Heart right ventricle (tissue), 16 donors: ENCODE measurements at places on chromosomes 1 and 21. TPM values are rescaled to one million over a fixed set of nuclear protein-coding genes. Genes with fewer than 3 reads are reported as not detected.

The GJC2 gene
- 1.2 TPM for total RNA-seq

The AMPD1 gene
- total RNA-seq: not detected

The CITED4 gene
- 14.4 TPM for total RNA-seq

The CR1L gene
- total RNA-seq: not detected

The EPHX1 gene
- 56.6 TPM for total RNA-seq

- no peak for DNase-seq
These were observed 20.0 kb downstream of the AHCYL1 start for GRCh38 chr1:110004583-110004982.

DNA sequence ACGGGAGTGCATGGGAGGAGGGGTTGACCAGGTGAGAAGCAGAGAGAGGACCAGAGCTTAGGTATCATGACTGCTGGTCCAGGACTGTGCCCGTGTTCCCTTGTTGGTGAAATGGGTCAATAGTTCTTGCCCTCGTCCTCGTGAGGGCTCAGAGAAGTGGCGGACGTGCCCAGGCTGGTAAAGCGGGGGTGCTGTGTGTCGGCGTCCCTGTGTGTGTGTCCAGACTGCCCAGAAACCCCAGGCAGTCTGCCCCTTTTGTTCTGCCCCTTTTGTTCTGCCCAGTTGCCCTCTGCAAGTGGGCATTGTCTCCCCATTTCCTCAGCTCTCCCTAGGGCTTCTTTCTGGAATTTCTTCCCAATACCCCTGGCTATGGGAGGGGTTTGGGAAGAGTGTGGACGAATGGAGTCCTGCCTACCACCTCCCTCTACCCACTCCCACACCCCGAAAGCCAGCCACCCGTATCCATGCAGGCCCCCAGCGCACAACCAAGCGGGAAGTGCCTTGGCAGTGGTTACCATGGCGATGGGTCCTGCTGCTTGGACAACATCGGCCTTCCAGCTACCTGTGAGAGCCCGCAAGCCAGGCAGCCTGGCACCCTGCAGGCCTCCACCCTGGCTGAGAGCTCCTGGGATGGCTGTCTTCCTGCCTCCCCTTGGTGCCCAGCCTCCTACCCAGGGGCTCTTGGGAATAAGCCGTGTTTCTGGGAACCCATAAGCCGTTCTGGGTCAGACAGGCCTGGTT, 34.7 kb downstream of the ACOT11 start:
- DNase-seq: no peak

- DNase-seq: no peak
These were observed 172.4 kb downstream of the C1orf21 start for GRCh38 chr1:184559117-184559713.

DNA sequence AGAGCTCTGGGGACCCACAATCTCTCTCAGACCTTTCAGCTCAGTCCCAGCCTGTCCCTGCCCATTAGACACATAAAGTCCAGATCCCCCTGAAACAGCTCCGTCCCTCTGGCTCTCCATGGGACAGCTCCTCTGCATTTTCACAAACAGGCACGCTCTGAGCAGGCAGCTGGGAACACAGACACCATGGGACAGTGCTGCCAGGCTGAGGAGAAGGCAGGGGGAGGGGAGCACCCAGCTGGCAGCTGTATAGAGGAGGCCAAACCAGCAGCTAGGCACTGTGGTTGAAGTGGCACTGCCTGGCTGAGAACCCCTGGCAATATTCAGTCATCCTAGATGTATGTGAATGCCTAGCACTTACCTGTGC, 2.0 kb downstream of the TMEM63A start:
- DNase-seq: peak; percentile 27

DNA sequence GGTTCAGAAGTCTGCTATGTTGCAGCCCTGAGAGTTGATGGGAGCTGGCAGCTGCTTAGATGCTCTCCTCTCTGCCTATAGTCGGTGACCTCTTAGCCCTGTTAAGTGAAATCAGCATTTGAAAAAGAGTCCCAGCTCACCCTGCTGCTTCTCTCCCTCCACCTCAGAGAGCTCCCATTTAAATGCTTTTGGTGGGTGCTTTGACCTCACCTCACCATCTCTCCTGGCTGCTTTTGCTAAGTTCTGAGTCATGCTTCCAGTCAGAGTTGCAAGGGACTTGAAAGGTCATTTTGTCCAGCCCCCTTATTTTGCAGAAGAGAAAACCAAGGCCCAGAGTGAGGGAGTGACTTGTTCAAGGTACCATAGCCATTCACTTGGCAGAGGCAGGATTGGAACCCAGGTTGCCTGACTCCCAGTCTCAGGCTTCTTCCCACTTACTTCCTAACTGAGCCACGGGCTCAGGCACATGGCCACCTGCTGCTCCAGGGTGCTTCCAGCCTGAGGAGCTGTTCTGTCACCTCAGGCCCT, 3.3 kb downstream of the MAPKAPK2 start:
- no peak for DNase-seq

GRCh38 chr1:59419361-59420140, 122.7 kb downstream of the FGGY start:
- DNase-seq: no peak

GRCh38 chr1:11944358-11944931, 9.9 kb downstream of the PLOD1 start:
- DNase-seq: no peak

DNA sequence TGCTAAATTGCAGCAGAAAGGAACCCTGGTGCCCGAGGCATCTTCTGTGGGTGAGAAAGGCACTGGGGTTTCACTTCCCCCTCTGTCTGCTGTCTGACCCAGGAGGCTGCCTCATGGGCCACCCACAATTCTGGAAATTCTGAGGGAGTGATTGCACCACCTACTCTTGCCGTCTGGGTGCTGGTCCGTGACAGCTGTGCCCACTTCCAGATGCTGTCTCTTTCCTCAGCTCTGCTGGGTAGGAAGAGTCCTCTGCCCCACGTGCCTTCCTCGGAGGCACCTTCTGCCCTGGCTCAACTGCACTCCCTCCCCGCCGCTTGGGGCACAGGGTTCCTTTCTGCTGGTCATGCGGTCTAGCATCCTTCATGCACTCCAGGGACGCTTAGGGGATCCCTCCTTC, 96.3 kb downstream of the ARHGEF10L start:
- peak; percentile 39 for DNase-seq

- no peak for DNase-seq
These were observed 577 bp upstream of the CEP350 start for GRCh38 chr1:179953974-179954492.

DNA sequence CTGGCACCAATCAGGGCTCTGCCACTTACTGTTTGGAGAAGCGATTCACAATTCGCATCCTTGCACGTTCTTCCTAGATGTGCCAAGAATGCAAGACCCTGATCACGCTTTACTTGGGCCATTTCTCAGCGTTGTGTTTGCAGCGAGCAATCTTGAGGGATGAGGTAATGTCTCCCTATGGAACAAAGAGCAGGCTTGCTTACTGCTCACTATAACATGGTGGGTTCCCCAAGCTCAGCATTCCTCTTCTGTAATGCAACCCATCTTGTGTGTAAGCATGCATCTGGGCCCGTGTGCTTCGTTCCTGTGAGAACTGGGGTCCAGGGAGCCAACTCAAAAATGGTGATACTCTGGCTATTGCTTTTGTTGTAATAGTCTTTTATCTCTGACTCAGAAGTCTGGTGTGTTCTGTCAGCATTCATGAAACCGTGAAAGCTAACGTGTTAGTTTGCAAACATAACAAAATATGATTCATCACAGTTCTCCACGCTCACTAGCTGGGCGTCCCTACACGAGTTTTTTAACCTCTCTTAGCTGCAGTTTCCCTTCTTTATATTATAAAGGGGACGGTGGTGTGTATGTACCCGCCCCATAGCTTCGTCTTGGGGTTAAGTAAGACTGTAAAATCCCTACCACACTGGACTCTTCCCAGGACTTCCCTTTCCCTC, 33.3 kb downstream of the DNTTIP2 start:
- peak; percentile 10 for DNase-seq

- DNase-seq: no peak
These were observed 542 bp upstream of the XPR1 start for GRCh38 chr1:180631194-180631765.

DNA sequence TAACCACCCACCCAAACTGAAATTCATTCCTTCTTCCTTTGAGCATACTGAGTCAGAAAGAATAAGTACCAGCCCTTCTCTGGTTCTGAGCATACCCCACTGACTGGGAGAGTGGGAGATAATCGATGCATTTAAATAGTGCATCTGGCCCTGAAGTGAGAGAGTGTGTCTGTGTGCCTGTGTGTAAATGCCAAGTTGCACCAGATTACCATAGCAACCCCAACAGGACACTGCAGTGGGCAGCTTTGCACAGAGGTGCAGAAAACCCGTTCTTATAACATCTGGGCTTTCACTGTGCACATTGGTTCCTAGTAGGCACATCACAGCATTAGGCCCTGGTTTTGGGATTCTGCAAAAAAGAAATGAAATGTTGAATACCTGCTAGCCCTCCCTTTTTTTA, 2.3 kb downstream of the ASTN1 start:
- no peak for DNase-seq

DNA sequence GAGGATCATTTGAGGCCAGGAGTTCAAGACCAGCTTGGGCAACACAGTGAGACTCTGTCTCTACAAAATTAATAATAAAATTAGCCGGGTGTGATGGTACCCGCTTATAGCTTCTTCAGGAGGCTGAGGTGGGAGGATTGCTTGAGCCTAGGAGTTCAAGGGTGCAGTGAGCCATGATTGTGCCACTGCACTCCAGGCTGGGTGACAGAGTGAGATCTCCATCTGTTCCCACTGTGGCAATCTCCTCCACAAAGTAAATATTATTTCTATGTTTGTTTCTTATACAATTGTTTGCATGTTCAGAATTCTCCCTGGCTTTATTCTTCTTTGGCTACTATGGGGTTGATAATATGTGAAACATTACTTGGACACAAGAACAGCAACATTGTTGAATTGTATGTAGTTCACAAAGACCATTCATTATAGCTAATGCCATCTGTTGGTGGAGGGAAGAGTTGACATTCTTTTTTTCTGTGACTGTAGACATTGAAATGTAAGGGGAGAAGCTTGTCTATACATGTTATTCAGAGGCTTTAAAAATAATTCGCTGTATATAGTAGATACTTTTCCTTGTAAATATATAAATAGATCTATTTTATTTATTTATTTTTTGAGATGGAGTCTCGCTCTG, 47.8 kb upstream of the SRSF10 start:
- no peak for DNase-seq

- DNase-seq: no peak
These were observed 22.4 kb downstream of the CAPZB start for GRCh38 chr1:19462781-19463503.

DNA sequence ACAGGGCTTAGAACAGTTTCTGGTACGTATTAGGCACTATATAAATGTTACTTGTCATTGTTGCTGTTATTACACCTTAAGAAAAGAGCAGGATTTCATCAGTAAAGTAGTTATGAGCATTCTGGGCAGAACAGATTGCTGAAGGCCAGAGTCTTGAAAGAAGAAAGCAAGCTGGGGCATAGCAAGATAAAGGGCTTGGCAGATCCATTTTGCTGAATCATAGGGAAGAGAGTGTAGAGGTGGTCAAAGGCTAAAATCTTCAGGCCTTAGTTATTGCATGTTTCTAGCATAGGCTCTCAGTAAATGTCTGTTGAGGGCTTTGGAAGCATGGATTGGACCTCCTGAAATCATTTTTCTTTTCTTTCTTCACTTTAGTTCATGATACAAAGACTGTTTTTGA, 67.5 kb downstream of the PLA2G4A start:
- DNase-seq: no peak

- no peak for DNase-seq
These were observed 11.9 kb downstream of the PRRX1 start for GRCh38 chr1:170675865-170676264.

DNA sequence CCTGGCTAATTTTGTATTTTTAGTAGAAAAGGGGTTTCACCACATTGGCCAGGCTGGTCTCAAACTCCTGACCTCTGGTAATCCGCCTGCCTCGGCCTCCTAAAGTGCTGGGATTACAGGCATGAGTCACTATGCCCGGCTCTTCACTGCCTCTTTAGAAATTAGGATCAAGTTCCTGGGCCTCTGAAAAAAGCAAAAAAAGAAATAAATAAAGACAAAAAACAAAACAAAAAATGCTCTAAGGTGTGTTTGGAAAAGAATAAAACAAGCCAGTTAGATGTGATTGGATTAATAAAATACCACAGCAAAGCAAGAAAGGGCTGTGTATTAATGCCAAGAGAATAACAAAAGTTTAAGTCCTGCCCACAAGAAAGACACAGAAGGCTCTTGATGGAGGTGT, 4.2 kb upstream of the ABCB10 start:
- DNase-seq: no peak

DNA sequence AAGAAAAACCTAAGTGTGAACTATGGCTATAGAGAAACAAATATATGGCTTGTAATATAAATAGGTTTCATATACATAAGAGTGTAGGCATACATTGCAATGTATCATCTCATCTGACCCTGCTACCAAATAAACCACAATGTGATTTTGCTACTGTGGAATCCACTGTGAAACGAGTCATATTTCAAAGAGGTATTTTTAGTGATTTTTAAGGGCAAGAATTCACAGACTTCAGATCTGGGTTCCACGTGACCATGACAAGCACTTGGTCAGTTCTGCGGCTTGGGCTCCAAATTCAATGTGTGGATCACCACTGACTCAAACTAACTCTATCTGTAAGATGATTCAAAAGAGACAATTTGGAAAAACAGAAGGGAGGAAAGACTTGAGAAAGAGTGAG, 147.0 kb upstream of the ERG start:
- no peak for DNase-seq

- DNase-seq: peak; percentile 85
These were observed 126.7 kb upstream of the KIAA0040 start for GRCh38 chr1:175319112-175319911.

DNA sequence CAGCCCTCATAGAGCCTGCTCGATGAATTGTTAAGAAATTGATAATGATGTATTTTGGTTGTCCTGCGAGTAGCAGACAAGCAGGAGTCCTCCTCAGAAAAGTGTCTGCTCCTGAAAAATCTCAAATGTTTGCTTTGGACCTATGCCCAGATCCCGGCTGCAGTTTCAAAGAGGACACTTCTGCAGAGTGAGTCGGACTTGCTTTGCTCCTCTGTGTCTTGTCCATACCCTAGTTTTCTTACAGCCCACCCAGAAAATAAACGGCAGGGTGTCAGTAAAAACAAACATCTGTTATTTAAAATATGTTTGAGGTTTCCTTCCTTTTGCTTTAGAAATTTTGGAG, 2.8 kb downstream of the S100A10 start:
- DNase-seq: peak; percentile 70

DNA sequence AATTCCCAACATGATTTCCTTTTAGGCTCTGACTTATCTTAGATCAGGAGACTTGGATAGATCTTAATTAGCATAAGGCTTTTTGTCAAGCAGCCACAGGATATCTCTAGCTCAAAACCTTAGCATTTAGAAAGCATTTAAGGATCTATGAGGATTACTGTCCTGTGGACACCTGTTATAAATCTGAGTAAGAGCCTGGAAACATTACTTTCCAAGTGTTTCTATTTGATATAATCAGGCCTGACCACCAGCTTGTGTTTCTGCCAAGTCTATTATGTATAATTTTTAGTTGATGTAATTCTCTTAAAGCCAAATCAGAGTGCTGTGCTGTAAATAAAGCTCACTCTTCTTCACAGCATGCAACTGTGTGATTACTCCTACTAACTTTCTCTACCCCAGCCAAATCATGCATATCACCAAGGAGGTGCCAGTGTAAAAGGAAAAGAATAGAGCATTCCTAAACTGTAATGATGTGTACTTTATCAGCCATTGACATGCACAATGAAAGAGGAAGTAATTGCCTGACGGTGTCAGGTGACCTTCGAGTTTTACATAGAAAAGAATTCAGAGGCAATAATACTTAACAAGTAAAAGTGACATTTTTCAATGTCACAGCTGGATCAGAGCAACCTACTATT, 309.9 kb upstream of the PRMT6 start:
- no peak for DNase-seq

- DNase-seq: no peak
These were observed 12.4 kb downstream of the C8B start for GRCh38 chr1:56953386-56953785.
